ENCODE measurements at places on chromosomes 11 and 22.

DNA sequence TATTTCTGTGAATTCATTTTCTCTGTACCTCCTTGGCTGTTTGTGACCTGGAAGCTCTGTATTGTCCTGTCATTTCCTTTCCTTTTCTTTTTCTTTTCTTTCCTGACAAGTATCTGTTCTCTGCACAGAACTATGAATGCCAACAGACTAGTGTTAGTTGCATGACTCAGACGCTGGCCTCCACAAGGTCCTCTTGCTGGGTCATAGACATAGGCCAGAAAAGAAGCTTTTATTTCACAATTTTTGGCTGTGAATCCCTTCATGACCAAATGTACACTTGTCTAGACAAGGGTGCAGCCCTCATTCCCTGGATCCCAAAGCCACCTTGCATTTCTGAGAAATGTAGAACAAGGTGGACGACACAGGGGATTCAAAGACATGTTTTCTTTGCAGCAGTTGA, 104.1 kb upstream of the MTNR1B start:
- DNase-seq: no peak

DNA sequence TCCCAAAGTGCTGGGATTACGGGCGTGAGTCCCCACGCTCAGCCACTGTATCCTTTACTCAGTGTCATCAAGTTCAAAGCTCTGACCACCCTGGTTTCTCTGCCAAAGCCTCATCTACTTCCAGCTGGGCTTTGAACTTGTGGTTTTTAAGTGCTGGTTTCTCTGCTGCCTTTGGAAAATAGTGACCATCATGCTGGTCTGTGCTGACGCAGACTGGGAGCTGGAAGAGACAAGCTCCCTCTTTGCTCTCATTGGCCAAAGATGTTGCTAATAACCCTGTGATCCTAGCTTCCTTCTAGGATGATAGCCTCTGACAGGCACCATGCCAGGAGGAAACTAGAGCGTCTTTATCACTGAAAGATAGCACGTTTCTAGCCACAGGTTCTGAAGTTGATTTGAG, 62.4 kb downstream of the ALX4 start:
- no peak for DNase-seq

DNA sequence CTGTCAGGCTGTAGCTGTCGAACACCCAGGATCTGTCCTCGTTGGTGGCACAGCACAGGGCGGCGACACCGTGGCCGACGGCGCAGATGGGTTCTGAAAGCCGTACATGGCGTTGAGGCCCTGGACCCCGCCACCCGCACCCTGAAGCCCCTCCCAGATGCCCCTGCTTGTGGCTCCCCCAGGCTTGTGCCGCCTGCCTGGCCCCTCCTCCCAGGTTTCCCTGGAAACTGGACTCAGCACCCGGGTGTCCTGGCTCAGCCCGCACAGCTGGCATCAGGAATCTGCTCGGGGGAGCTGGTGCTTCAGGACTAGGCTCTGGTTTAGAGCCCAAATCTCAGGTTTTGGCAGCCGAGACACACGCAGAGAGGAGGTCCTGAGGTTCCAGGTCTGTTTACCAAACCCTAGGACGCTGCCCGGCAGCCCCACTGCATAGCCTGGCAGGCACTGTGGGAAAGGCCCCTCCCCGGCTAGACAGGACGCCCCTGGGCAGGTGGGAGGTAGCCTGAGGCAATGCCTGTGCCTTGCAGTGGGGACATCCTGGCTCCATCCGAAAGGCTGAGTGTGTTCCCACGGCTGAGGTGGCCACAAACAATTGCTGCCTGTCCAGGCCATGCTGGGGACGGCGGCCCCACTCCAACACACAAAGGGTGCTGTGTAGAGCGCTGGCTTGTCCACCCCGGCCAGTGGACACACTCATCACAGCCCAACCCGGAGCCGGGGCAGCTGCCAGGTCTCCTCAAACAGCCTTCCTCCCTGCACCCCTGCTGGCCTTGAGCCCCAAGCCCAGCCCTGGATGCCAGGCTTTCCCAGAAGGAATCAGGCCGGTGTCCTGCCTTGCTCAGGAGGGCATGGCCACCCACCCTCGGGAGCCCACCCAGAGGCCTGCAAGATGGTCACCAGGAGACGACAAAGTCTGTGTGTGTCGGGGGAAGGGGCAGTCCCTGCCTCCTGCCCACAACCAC, 4.6 kb downstream of the GATD1 start:
- peak; percentile 87 for DNase-seq

GRCh38 chr22:26362471-26362870, 66.6 kb upstream of the ASPHD2 start:
- DNase-seq: no peak

- DNase-seq: no peak
These were observed 3.0 kb downstream of the ELMOD1 start for GRCh38 chr11:107593951-107594350.

DNA sequence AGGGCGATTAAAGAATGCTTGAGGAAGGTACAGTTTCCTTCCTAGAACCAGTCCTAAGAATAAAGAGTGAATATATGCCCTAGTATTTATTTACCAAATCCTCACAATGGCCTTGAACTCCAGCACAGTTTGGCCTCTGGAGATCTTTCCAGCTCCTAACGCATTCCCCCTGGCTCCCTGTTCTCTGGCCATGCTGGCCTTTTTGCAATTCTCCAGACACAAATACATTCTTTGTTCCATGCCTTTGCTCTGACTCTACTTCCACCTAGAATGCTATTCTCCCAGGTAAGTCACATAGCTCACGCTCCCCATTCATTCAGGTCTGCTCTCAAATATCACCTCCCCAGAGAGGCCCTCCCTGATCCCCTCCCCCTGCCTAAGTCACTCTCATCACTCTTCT, 3.7 kb upstream of the DGKZ start:
- no peak for DNase-seq

DNA sequence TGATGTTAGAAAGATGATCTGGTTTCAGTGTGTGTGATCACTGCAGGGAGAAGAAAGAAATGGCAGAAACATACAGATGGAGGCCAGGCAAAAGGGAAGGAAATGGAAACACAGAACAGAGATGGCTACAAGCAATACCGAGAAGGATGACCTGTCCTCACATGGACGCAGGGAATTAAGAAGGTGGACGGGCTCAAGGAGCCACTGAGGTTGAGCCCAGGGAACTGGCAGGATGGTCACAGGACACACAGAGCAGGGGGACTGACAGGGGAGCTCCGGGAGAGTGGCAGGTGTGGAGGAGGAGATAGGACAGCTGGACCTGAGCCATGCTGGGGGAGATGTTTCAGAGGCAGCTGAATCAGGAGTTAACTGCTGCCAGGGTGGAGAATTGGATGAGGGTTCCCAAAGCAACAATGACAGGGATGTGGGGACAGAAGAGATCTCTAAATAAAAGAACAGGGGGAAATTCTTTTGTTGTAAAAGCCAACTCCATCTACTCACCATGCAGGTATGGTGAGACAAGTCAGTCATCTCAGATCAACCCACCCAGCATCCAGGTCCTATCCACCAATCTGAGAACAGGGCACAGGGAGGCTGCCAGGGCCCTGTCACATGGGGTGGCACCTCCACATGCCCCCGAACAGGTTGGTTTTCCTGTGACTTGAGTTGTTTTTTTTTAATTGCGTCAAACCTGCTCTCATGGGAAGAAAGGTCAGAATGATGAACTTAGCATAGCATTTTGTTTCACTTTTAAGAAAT, 26.3 kb downstream of the KLHL22 start:
- no peak for DNase-seq

DNA sequence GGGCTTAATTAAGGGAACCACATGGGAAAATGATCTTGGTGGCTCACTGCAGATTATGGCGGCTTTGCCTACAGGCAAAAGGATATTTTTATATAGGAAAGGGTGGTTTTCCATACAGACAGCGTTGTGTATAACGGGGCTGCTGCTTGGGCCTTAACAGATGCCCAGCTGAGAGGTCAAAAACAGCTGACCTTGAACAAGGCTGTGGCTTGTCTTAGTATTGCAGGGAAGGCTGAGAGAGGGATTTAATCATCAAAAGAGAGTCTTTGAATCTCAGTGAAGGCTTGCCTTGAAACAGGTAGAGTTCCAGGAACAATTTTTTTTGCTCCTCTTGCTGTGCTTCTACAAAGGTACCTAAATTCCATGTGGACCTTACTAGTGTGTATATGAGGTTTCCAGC, 301.6 kb upstream of the C11orf87 start:
- DNase-seq: no peak

DNA sequence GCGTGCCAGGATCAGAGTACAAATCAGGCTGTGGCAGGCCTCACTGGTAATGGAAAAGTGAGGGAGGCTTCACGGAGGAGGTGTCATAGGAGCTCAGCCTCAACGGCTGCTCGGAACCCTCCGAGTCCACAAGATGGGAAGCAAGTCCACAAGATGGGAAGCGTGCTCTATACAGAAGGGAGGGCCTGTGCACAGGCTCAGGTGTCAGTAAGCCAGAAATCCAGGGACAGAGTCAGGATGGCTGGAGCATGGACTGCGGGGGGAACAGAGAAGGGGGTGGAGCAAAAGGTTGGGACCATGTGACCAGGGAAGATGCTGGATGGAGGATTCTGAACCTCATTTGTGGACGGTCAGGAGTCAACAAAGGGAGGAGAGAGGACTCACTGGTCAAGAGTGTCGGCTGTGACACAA, 3.4 kb upstream of the DPP3 start:
- DNase-seq: no peak

- DNase-seq: no peak
These were observed 11.3 kb upstream of the APOL4 start for GRCh38 chr22:36212901-36213300.

DNA sequence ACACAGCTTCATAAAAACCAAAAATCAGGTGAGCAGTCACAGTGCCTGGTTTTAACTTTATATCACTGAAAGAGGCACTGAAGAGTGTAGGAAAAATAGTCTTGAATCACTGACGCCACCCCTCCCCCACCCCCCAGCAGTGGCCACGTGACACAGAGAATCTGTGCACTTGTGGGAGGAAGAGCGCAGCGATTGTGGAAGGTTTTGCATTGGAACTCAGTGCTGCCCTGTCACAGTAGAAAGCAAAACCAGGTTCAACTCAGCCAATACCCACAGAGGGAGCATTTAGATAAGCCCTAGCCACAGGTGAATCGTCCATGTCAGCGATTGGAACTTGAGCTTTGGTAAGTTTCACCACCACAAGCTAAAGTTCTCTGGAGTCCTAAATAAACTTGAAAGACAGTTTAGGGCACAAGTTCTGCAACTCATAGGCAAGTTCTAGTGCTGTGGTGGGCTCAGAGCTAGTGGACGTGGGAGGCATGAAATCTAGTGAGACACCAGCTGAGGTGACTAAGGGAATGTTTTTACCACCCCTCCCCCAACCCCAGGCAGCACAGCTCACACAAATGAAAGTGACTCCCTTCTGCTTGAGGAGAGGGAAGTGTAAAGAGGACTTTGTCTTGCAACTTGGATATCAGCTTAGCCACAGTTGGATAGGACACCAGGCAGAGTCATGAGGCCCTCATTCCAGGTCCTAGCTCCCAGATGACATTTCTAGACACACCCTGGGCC, 13.3 kb downstream of the OR52B2 start:
- no peak for DNase-seq

- DNase-seq: no peak
These were observed 179.2 kb downstream of the SBF2 start for GRCh38 chr11:10114593-10115404.

Measured in hypothalamus (tissue), 51 donors.